ENCODE measurements at places on chromosomes 2 and 18.

DNA sequence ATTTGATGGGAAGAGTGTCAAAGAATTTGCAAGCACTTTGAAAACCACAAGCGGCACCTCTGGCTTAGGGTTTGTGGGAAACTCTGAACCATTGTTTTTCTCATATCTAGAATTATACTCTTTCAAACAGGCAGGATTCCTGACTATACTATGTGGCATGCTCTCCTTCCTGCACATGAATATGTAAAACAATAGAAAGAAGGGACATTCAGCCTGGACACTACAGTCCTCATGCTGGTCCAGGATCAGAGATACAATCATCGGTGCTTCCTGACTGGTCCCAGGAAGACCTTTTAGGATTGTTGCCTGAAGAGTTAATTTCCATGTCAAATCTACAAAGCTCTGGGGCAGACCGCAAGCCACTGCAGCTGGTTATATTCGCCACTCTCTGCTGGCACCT lies 55.7 kb upstream of the RASGRP3 start:
- DNase-seq = no peak

DNA sequence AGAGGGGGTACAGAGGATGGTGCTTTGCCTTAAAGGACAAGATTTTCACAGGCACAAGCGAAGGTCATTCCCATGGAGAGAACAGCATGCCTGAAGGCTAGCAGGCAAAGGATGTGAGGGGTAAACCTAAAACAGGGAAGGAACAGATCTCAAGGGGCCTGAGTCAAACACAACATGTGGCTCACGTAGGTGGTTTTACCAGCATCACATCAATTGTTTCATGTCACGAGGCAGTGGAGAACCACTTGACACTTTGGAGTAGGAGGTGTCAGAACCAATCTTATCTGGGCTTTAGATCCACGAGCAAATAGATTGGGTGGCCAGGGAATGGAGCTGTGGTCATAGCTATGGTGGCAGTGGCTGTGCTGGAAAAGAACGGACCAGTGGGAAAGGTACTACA lies 8.4 kb downstream of the COX5B start:
- no peak for DNase-seq

GRCh38 chr18:7608781-7609201 lies 41.7 kb downstream of the PTPRM start:
- DNase-seq = no peak

GRCh38 chr18:58496937-58497336 lies 132.0 kb downstream of the ALPK2 start:
- no peak for DNase-seq

DNA sequence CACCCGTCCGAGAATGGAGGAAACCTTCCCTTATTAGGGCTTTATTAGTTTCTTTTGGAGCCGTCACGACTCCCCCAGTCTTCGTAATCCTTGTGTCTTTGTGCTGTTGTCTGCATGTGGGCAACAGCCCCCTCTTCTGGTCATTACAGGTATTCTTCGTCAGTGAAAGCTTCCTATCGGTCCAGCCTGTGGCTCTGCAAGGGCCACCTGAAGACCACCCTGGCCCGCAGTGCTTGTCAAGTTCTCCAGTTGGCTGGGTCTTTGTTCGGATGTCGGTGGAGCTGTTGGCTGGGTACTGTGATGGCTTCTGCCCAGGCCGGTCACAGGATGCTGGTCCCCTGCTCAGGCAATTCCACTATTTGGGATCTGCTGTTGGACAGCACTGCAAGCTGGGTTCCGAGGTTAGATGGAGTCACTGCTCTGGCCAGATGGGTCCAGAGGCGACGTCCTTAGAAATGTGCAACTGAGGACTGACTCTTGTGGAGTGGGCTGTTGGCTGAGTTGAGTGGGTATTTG lies 19.2 kb downstream of the E2F6 start:
- peak; percentile 32 for DNase-seq

GRCh38 chr2:104952976-104953375 lies 84.9 kb upstream of the MRPS9 start:
- no peak for DNase-seq

DNA sequence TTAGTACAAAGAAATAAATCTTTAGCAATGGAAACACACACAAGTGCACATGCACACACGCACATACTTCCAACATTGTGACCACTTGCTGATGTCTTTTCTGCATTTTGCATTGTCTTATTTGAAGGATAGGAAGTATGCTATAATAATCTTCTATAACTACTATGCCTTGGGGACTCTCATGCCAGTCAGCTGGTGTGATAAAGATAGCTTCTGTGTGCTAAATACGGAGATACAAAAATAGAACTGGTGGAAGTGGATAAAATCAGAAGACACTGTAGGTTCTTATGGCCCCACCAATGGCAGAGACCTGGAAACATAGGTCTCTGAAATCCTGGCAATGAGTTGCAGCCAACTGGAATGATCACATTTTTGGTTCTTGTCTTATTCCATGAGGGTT lies 31.5 kb upstream of the RASGRP3 start:
- no peak for DNase-seq

DNA sequence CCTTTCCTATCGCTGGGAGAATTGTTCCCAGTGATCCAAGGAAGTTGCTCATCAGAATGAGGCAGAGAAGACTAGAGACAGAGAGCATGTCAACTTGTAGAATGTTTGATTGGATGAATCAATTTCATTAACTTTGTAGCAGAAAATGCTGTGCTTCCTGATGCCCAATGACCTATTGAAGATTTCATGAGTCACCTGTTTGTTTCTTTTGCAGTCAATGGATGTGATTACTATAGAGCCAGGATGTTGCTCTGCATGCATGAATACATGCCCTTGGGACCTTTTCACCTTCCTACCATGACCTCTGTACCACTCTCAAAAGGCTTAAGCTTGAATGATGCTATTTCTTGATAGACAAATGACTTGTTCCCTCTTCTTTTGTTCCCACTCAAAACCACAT lies 23.3 kb downstream of the SCG2 start:
- no peak for DNase-seq

GRCh38 chr2:122999821-123000220 lies 1025.3 kb upstream of the CNTNAP5 start:
- no peak for DNase-seq

- DNase-seq = no peak
These were observed 279.0 kb upstream of the NRP2 start for GRCh38 chr2:205403244-205403825.

DNA sequence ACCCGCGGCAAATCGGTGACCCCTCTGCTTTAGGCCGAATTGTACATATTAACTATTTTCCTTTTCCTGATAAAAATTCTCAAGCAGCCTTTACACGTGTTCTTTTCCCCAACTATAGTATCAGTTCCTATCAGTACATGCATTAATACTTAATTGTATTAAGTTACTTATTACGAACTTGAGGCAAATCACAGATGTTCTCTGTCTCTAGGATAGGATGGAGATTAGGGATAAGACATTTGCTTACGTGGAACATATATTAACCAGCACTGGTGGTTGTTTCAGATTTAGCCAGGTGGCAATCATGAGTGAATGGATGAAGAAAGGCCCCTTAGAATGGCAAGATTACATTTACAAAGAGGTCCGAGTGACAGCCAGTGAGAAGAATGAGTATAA lies 675 bp downstream of the GEMIN6 start:
- no peak for DNase-seq

DNA sequence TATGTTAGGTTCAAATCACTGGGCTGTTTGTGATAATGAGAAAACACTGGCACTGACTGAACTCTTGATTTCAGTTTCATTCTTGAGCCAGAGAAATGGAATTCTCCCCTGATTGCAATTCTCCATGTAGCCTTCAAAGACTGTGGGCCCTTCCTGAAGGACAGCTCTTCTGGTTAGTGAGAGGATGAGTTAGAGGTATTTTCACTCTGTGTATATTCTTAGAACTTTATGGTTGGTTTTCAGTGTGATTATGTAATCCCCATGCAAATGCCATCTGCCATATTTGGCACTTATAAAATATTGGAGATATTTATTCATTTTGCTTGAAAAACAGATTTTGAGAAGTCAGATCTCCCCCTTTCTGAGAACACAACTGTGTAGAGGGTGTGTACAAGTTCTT lies 323.7 kb downstream of the SLC4A3 start:
- no peak for DNase-seq

- no peak for DNase-seq
These were observed 373.3 kb upstream of the GALNT5 start for GRCh38 chr2:156884216-156884615.

DNA sequence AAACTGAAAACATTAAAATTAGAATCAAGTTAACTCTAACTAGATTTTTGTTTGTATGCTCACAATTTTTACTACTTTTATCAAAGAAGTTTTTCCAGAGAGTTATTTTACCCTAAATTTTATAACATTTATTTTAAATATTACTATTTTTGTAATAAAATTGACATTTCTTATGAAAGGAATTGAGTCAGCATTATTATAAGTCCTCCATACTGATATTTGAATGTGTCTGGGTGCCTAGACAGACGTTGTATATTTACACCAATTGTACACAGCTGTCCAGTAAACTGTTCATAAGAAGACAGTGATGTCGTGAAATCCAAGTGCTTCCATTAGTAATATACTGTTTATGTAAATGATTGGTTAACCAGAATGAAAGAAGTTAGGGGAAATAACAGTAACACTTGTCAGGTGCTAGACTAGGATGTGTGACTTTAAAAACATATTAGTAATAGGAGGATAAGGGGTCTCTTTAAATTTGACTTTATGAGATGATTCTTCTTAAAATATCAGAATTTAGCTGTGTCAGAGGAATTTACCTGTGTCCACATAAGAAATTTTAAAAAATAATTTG lies 73.7 kb downstream of the TANK start:
- no peak for DNase-seq

GRCh38 chr2:168311261-168311910 lies 64.0 kb upstream of the STK39 start:
- DNase-seq = no peak

DNA sequence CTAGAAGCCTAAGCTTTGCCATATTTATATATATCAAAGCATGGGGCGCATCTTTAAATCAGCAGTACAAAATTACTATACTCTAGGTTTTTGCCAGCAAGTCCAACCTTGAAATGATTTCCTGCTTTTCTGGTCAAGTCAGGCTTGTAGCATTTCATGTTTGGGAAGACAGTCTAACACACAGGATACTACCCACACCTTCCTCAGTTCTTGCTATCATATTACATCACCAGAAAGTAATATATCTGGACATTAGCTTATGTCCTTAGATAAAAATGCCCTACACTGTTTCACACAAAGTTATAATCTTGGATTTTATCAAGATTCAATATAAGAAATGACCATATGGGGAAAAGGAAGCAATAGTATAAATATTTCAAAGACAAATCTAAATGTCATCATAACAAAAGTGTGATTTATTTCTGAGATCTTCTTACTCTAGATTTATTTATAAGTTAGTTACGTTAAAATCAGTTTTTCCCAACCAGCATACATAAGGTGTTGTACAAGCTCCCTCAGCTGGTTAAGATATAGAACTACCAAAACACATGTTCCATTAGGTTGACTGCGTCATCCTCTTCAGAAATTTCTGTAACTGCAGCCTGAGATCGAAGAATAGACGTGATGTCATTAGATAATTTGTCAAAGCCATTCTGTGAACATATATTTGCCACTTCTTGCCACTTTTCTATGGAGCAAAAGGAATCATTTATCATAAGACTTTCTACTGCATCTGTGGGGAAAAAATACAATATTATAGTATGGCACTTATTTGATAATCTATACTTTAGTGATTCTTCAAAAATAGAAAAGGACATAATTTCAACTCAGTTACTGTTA lies 56.6 kb downstream of the CLHC1 start:
- no peak for DNase-seq

DNA sequence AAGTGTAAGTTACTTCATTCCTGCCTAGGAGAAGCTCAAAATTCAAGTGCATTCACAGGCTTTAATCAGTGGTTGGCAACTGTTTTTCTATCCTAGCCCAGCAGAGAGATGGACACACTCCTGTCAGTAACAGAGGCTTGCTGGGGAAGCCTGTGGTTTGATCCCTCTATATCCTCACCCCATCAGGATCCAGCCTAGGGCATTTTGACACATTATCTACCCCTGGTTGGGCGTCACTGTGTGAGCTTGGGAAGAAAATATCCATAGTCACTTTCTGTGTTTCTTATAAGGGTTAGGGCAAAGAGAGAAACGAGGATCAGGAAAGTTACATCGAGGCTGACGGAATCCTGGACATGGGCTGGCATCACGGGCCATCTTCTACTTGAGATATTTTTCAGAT lies 10.0 kb downstream of the NT5DC4 start:
- DNase-seq = no peak

DNA sequence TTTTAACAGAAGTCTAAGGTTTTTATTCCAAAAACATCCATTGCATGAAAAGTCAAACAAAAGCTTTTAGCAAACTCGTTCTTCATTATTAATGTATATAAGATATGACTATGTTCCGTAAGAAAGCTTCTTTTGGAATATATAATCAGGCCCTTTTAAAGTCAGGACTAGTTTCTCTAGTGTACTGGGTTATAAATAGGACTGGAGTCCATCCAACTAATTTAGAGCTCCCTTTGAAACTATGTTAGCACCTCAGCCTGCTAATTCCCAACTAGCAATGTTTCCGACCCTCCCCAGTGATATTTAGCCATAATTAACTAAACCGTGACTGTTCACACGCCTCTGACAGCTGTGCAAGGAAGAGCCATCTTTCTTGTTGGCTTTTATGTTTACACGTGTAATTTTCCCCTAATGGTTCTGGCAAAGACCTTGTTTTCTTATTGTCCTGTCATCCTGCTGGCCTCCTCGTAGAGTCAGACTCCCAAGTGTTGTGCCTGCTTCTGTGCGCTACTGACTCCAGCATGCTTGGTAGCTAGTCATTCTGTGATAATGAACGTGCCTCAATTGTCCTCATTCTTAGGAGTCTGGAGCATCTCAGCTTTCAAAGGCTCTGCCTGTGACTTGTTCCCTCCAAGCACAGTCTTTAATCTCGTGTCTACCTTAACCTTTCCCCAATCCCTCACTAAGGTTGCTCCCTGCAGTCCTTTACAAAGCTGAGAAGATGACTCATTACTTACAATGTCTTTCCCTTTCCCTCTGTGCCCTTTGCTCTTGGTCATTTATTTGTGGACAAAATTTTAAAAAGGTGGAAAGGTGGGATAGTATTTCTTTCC lies 172.2 kb upstream of the RASGRP3 start:
- no peak for DNase-seq

- no peak for DNase-seq
These were observed 89.7 kb upstream of the COL3A1 start for GRCh38 chr2:188884517-188884916.

DNA sequence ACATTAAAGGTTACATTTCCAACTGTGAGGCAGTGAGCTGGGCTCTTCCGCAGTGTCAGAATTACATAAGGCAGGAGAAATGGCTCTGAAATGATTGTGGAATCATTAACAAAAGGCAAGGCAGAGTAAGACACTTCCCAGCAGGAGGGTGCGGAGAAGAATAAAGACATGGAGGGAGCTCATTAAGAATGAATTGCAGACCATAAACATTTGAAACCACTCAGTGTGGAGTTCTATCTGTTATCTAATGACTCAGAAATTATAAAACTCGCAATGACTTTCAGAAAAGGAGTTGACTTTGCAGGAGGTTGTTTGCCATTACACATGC lies 77.0 kb downstream of the SMIM21 start:
- DNase-seq = no peak

DNA sequence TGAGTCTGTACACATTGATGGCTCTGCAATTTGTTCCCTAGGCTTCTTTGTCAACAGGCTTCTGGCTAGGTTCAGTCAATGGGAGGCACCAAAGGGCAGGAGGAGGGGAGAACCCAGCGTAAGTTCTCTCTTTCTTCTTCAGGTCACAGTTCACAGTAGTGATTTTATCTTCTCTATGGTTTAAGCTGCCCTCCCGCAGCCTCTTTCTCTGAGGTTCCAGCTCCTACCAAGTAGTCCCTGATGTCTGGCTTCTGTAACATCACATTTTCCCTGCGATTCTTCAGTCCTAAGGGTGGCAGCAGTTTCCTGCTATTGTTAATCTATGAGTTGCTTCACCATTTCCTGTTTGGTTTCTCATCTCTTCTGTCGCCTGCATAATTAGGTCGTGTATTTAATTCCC lies 107.4 kb downstream of the CPO start:
- DNase-seq = no peak

Measured in activated naive CD8-positive, alpha-beta T cell treated with anti-CD3 and anti-CD28 coated beads, Interleukin-2, amount 10 ng/mL, durations not matched to agents 7 days and 5 days (primary cell).